ENCODE measurements at places on chromosomes 7 and 10.

DNA sequence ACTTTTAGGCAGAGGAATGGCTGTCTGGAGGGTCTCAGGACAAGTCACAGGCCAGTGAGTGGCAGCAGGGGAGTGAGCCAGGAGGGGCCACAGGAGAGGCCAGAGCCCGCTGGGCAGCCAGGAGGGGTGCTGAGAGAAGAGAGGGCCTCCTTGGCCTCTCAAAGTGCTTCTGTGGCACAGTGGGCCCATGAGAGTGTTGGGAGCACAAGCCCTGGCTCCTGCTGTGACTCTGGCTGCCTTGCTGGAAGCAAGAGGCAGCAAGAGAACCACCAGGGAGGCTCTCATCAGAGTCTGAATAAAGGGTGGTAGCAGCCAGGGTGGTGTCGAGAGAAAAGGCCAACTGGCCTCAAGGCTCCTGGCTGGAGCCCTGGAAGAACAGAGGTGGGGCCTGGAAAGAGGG is 91.1 kb downstream of the VOPP1 start:
- no peak for DNase-seq

DNA sequence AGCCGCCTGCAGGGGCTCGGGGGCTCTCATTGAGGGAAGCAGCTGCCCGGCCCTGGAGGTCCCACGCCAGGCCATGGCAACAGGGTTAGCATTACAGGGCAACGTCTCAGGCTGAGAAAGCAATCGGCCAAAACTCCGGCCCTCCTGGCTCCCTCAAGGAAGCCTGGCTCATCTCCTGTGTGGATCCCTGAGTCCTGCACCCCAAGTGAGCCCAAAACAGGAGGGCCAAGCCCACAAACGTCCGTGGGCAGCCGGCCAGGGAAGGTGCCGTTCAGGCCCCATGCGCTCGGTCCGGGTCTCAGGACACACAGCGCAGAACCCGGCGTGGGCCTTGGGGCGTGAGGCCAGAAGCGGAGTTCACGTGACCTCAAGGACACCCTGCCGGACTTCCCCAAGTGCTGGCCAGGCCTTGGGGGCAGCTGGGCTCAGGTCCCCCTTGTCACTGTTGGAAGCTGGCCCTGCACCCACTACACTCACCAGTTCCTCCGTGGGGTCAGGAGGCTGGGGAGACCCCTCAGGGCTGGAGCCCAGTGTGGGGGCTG is 8.0 kb upstream of the PWWP2B start:
- no peak for DNase-seq

DNA sequence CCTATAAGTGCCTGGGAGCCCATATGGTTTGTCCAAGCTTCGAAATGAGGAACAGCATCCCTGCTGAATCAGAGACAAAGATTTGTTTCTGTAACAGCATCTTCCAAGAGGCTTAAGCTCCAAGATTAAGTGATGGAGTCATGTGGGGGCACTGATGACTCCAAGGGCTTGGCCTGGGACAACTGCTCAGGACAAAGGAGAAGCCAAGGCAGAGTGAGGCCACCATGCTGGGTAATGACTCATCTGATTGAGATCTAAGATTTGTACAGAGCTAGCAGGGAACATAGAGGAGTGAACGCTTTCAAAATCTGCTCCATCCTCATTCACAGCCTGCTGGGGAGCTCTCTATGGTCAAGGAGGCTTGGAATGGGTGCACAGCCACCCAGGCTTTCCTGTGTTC is 49.3 kb downstream of the C10orf120 start:
- no peak for DNase-seq

GRCh38 chr7:92699560-92699959 is 109.4 kb upstream of the FAM133B start:
- DNase-seq: no peak

GRCh38 chr10:71589617-71590551 is 129.7 kb downstream of the C10orf105 start:
- no peak for DNase-seq

GRCh38 chr10:93410697-93411348 is 71.3 kb downstream of the MYOF start:
- no peak for DNase-seq

DNA sequence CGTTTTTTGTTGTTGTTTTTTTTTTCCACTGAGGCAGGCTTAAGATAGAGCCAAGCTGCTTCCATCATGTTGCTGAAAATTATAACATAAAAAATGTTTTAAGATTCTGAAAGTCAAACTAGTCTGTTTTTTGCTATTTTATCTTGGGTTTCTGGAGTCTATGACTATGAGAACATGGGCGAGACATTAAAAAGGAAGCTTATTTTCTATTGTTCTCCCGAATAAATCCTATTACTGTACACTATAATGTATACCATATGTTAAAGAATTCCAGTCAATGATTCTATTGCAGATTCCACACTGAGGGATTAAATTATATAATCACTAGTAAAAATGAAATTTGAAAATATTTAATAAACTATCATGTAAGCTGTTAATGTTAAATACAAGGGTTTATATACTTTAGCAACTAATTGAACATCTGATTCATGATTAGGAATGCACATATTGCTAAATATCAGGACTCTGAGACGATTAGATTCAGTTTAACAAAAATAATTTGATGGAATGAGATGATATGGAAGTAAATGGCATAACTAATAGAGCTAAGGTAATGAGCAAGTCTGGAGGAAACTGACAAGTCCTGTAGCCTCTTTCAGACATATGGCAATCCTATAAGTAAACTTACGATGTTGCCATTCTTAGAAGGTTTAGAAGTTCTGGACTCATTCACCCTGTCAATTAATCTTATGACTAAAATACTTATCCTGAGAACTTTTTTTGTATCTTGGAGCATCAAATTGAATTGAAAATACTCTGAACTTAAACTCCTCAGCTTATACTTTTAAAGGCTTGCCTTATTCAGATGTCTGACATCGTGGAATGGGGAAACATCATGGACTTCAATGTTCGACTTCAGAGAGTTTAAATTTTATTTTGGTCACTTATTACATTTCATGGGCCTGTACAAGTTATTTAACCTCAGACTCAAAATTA is 294.8 kb upstream of the DGKB start:
- DNase-seq: no peak

GRCh38 chr7:64516451-64516850 is 46.4 kb downstream of the ZNF680 start:
- no peak for DNase-seq

DNA sequence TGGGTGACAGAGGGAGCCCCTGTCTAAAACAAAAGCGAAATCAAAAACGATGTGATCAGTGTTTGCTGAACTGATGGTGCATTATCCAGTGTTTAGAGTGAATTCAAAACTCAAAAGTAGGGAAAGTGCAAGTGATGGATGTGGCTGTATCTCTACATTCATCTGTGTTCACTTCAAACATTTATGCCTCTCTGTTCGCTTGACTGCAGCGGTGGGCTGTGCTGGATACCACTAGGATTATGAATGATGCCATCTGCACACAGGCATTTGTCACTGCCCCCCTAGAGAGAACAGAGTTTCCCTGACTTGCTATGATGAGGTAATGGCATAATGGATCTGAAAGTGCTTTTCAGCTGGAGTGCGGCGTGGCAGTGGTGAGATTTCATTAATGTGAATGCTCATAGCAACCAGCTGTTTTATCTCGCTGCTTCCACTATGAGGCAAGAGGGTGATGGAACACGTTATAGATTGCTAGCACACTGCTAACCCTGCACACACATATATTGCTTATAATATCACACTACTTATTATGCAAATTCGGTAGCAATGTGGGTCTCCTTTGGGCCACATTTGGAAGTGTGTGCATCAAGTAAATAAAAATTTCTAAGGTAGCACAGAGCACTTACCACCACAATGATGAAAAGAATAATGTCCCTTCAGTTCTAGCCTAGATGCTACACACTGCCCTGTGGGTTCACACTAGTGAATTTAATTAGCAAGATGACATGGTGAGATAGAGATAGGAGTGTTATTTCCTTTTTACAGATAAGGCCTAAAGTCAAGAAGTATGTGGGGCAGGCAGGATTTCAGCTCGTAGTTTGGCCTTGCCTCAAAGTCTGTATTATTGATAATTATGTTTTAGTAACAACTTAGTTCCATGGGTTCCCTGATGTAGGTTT is 164.7 kb downstream of the CAMK1D start:
- DNase-seq: no peak

GRCh38 chr10:91540733-91541132 is 92.1 kb downstream of the PPP1R3C start:
- no peak for DNase-seq

DNA sequence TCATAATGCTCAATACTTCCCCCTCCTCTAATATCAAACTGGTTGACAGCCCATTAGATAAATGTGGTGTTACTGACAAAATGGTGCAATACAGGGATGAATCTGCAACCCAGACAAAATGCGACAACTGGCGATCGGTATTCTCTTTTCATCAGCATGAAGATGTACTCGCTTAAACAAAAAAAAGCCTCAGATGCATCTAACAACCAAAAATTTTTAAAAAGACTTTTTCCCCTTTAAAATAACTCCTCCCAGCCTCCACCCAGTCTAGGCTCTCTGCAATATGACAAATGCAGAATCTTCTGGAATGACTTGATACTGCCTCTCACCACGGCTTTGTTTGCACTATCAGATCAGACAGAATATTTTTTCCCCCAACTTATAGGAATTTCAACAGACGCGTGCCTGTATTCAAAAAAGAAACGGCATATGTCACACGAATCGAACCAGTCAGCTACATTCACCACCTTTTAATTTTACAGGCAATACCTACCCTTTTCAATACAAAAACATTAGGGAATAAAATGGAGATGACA is 1.2 kb downstream of the YWHAG start:
- DNase-seq: no peak

DNA sequence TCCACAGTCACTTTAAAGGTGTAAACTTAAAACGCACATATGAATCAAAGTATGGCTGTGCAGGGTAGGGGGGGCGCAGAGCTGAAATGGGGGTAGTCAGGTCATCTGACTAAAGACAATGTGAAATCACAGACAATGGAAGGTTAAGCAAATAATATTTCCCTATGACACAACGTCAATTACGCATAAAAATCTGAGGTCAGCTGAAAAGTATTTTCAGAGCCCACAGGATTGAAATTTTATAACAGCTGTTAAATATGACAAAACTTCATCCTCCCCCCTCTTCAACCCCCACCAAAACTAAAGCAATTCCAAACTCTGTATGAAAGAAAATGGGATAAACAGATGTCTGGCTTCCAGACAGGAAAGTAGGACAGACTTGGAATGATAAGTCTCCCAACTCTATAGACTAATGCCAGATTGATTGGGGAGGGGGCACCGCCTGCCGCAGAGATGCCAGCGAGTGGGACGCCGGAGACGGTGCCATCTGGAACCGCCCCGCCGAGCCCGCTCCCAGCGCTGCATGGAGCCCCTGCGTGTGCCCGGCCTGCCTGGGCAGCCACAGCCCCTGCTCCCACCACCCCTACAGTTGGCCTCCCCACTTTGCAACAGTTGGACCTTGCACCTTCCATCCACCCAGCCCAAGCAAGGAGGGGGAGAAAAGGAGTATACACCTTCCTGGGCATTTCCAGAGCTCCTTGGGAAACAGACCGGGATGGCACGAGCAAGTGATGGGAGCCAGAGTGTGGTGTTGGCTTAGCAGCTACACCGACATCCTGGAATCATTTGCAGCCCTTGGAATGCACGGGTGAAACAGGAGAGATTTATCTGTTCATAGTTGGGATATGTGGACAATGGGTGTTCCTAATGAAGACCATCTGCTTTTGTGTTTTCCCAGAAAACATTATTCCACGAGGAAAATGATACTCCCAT is 10.7 kb downstream of the EBF3 start:
- no peak for DNase-seq

GRCh38 chr10:118873738-118874105 is 119.0 kb upstream of the CACUL1 start:
- DNase-seq: no peak

GRCh38 chr7:591856-592628 is 72.4 kb upstream of the PDGFA start:
- DNase-seq: no peak

DNA sequence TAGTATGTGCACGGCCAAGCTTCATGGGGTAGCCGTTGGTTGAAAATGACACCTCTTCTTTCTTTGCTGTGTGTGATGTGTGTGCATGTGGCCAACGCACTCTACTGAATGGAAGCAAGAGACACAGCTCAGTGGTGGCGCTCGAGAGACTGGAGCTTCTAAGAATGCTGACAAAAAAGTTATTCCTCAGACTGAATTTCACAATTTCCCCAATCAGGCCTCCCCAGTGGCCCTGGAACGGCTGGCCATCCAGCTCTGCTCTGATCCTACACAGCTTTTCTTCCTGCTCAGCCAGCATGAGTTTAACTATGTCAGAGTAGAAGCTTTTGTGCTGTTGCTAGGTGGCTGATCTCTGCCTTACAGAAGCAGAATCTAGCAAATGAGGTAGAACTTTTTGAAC is 186.7 kb upstream of the PLXDC2 start:
- no peak for DNase-seq

GRCh38 chr7:129561677-129562359 is 49.7 kb upstream of the NRF1 start:
- DNase-seq: no peak

- no peak for DNase-seq
Measured at GRCh38 chr7:104123786-104124185, 84.0 kb downstream of the ORC5 start.

- DNase-seq: no peak
Measured at GRCh38 chr10:70737250-70737649, 47.9 kb downstream of the TBATA start.

DNA sequence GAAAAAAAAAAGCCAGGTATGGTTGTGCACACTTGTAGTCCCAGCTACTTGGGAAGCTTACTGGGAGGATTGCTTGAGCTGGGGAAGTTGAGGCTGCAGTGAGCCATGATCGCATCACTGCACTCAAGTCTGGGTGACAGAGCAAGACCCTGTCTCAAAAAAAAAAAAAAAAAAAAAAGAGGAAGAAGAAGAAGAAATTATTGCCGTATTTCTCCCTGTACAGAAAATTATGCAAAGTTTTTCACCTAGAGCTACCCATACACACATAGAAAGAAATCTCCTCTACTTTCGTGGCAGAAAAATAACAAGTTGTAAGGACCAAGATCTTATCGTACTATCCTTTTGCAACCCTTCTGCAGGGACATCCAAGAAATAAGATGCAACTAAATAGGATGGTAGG is 25.5 kb downstream of the AKR1B1 start:
- DNase-seq: no peak

- DNase-seq: no peak
Measured at GRCh38 chr7:14339861-14340260, 350.4 kb upstream of the ETV1 start.

DNA sequence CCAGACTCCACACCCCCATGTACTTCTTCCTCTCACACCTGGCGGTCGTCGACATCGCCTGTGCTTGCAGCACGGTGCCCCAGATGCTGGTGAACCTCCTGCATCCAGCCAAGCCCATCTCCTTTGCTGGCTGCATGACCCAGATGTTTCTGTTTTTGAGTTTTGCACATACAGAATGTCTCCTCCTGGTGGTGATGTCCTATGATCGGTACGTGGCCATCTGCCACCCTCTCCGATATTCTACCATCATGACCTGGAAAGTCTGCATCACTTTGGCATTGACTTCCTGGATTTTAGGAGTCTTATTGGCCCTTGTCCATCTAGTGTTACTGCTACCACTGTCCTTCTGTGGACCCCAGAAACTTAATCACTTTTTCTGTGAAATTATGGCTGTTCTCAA is 4.8 kb downstream of the OR2A25 start:
- DNase-seq: no peak

Data from stimulated activated CD8-positive, alpha-beta memory T cell treated with anti-CD3 and anti-CD28 coated beads, Interleukin-4, amount 100 ng/mL, for 1 hour (primary cell).